ENCODE measurements at places on chromosomes 1 and 21.

- DNase-seq: peak; percentile 3
These were observed 57.3 kb downstream of the ZNF644 start for GRCh38 chr1:90964444-90965035.

GRCh38 chr1:168621356-168621755 is 45.0 kb downstream of the XCL1 start:
- DNase-seq: no peak

DNA sequence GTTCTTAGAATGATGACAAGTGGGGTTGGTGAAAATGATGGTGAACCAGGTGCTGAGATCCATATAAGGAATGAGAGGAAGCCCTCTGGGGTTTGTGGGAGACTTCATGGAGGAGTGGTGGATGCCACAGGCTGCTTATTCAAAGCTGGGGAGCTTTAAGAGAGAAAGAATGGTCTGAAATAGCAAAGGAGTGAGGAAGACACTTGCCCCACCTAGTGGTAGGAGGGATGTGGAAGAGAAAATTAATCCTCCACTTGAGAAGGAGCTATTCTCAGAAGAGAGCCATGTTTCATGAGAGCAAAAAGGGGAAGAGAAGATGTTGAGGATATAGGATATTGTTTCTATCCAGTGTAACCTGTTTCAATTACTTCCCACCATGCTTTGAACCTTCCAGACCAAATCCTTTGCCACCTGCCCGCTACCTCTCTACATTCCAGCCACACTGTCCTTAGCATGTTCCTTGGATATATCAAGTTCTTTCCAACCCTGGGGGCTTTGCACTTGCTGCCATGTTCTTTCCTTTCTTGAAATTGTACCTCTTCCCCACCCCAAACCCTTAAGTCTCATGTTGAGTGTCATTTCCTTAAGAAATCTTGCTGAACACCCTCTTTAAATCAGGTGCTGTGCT is 19.6 kb upstream of the ZNF648 start:
- peak; percentile 32 for DNase-seq

DNA sequence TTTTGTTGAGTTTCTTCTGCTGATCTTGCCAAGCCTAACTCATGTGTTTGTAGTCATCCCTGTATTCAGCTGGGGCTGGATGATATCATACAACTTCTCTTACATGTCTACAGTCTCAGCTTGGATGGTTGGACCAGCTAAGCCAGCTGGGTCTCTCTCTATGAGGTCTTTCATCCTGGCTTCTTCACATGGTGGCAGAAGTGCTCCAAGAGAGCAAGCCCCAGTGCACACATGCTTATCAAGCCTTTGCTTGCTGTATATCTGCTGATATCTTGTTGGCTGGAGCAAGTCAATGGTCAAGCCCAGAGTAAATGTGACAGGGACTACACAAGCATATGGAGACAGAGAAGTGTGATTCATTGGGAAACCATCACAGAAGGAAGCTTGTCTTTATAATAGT is 29.2 kb upstream of the SLC44A5 start:
- no peak for DNase-seq

DNA sequence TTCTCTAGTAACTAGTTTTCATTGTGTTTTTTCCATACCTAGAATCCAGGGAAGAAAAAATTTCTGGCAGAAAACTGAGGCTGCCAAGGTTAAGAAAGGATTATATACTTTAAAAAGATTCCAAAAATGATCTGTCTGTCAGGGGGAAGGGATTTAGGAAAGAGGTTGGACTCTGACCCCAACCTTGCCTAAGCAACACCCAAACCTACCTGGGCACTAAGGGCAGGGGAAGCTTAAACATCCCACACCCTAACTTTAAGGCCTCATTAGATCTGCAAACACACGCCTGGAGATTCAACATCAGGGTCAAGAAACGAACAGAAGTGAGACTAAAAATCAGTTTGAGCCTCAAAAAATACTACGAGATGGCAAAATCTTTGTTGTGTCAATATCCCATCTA is 19.4 kb downstream of the KDM5B start:
- DNase-seq: no peak

DNA sequence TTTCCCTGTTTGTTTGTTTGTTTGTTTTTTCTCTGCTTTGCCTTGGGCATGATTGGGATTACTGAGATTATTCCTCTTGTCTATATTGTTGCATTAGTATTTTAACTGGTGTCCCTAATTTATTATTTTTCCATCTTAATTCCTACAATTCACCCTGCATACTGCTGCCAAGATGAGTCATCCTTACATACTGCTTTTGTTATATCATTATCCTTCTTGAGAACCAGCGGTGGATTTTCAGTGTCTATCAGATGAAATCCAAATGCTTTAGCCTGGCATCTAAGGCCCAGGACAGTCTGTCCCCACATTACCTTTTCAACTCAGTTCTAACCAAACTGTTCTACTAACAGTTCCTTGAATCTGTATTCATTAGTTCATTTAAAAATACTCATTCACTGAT is 101.7 kb downstream of the OLFML2B start:
- no peak for DNase-seq

- DNase-seq: no peak
These were observed 50.0 kb downstream of the KCNAB2 start for GRCh38 chr1:6095511-6096242.

DNA sequence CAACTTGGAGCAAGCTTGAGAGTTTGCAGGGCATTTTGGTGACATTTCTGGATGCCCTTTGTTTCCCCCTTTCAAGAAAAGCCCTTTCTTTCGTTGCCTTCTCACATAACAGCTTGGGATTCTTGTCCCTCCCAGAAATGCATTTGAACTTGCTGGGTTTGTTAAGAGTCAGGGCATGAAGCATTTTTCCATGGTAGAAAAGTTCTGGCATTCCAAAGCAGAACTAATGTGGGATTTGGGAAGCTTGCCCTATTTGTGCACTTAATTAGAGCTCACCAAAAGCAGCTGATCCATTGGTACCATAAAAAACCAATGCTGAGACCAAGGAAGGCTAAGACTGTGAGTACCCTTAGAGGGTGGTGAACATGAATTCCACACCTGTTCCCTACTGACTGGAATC is 99.8 kb upstream of the HOOK1 start:
- DNase-seq: no peak

- DNase-seq: no peak
These were observed 324.9 kb upstream of the POU3F1 start for GRCh38 chr1:38371505-38371844.

- peak; percentile 21 for DNase-seq
These were observed 162.8 kb downstream of the FASLG start for GRCh38 chr1:172821609-172822274.

DNA sequence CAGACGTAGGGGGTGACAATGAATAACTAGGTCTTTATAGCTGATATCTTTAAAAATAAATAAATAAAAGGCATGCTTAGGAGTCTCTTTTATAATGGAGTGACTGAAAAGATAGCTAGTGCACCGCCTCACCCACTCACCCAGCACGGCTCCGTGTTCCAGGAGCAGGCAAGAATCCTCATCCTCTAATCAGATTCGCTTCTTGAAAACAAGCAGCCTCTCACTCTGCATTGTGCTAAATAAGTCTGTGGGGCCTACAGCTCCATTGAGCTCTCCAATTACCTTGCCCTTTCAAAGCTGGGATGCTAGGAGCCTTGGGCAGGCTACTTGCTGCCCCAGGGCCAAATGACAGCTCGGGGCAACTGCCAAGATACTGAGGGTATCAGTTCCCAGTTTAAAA is 91.5 kb downstream of the TIAM1 start:
- no peak for DNase-seq

GRCh38 chr1:237760951-237761350 is 129.8 kb downstream of the ZP4 start:
- no peak for DNase-seq

DNA sequence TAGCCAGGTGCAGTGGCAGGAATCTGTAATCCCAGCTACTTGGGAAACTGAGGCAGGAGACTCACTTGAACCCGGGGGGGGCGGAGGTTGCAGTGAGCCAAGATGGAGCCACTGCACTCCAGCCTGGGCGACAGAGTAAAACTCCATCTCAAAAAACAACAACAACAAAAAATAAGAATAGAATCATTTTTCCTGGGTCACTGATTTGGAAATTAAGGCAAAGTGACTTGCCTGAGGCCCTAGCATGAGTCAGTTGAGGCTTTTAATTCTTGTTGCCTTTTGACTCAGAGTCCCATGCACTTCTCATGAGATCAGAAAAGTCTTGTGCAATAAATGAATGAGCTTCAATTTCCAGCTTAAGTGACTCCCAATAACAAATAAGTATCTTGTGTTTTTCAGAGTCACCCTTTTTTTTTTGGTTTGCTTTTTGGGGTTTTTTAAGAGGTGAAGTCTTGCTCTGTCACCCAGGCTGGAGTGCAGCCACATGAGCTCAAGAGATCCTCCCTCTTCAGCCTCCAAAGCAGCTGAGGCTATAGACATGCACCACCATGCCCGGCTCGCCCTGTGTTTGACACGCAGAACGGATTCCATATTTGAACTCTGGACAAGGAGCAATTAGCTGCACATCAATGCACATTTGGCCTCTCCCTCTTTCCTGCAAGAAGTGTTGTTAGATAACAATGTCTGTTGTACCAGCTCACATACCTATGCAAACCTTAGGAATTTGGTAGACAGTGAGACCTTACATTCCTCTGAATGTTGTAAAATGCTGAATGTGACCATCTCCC is 3.4 kb upstream of the PLEKHM2 start:
- peak; percentile 65 for DNase-seq

DNA sequence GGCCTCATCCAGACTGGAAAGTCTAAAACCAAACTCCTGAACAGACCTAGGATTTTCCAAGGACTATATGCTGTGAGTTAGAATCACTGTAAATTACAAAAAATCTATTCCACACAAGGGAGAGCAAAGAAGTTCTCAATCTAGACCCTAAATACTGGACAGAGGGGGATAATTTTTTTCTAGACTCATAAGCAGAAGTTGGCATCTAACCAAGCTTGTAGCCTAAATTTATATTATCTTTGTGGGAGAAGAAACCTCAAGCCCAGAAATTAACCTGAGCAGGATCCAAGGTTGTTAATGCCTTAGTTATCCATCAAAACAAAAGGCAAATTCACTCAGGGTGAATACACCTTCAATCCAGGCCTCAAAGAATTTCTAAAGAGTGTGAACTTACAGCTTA is 290.2 kb downstream of the SMYD3 start:
- no peak for DNase-seq

DNA sequence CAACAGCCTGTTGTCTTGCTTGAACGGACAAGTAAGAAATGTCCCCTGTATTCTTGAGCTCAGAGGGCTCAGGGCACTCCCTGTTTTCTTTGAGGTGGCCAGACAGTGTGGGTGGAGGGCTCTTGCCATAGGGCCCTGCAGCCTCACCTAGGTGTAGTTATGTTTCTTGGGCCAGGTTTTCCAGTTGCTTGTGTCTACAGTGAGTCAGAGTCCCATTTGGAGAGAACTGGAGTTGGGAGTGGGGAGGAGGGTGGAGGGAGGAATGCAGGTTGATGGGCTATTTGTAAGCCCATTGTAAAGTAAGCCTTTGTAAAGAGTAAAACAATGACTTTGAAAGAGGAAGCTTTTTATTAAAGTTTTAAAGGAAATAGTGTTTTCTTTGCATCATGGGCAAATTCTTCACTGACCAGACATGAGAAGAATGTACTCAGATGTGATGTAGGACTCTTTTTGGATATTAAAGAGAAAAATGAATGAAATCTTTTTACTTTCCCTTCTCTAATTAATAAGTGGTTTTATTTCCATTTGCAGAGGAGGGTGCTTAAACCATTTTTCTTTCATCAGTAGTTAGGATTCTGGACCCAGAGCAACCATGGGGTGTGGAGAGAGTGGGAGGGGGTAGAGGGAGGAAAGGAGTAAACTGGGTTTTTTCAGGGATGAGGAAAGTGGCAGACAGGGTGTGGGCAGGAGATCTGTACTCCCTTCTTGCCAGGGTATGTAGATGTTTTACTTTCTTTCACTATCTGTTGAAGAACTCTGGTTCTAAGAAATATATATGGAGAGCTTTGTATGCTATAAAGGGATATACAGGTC is 45.1 kb upstream of the MACF1 start:
- no peak for DNase-seq

- no peak for DNase-seq
These were observed 30.6 kb upstream of the MRPS6 start for GRCh38 chr21:34042735-34043134.

DNA sequence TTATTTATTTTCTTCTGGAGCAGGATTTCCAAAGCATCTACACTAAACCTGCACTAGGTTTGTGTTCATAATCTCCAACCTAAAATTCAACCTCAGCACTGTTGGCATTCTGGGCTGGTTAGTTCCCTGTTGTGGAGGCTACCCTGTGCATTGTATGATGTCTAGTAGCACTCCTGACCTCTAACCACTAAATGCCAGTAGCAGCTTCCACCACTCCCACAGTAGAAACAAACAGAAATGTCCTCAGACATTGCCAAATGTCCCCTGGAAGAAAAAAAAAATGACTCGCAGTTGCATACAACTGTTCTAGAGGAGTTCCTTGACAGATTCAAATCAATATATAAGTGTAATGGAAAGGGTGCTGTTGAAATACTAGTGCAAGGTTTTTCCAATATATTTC is 18.9 kb downstream of the GRIK1 start:
- no peak for DNase-seq

- DNase-seq: no peak
These were observed 17.1 kb upstream of the GUCA2A start for GRCh38 chr1:42181687-42182086.

- DNase-seq: no peak
These were observed 300.8 kb downstream of the RRAGC start for GRCh38 chr1:38558500-38559445.

GRCh38 chr1:37449936-37450335 is 24.4 kb upstream of the ZC3H12A start:
- no peak for DNase-seq

- no peak for DNase-seq
These were observed 1.1 kb downstream of the EFNA3 start for GRCh38 chr1:155079487-155080311.

DNA sequence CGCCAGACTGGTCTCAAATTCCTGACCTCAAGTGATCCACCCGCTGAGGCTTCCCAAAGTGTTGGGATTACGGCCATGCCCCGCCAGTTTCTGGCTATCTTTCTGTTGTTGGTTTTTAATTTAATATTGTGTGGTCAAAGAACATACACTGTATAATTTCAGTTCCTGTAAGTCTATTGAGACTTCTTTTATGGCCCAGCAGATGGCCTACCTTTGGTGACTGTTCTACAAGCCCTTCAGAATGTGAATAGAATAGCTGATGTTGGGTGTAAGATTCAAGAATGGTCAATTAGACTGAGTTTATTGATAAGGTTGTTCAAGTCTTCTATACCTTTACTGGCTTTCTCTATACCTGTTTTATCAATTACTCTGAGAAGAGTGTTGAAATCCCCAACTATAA is 10.7 kb downstream of the HES2 start:
- DNase-seq: no peak

GRCh38 chr1:7646981-7647901 is 123.9 kb upstream of the VAMP3 start:
- peak; percentile 84 for DNase-seq

GRCh38 chr1:7581754-7582459 is 189.2 kb upstream of the VAMP3 start:
- no peak for DNase-seq

GRCh38 chr1:45065083-45065482 is 53.0 kb downstream of the UROD start:
- no peak for DNase-seq

- DNase-seq: no peak
These were observed 84.8 kb downstream of the NPHP4 start for GRCh38 chr1:5907386-5907785.

Measured in HTR-8/SVneo (cell line).